Activated naive CD4-positive, alpha-beta T cell (primary cell): ENCODE measurements at places on chromosomes 5 and 9.

DNA sequence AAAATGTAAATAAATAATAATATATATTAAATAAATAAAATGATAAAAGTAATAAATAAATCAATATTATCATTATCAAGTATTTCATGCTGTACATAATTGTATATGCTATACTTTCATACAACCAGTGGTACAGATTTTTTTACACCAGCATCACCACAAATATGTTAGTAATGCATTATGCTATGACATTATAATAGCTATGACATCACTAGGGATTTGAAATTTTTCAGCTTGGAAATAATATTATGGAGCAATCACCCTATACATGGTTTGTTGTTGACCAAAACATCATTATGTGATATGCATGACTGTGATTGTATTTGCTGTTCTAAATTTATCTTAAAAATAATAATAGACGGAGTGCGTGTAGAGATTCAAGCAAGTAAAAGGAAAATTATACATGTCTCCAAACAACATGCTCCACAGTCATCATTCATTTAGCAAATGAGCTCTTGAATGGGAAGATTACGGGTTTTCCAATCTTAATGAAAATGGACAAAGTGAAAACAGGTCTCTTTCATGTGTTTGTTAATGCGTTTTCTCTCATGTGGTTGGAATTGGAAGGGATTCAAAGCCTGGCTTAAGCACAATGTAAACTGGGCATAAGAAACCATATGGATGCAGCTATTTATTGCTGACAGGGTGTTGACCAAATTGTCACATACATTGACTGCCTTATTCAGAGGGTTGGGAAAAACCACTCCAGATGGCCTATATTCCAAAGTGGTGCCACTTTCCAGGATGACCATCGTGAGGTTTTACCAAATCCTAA is 643.0 kb upstream of the RGMB start:
- no peak for DNase-seq

- no peak for DNase-seq
Observed at GRCh38 chr5:57338068-57338867, 144.3 kb downstream of the ACTBL2 start.

GRCh38 chr9:87512311-87512710 is 14.6 kb downstream of the DAPK1 start:
- no peak for DNase-seq

GRCh38 chr5:68239487-68239886 is 23.9 kb downstream of the PIK3R1 start:
- peak; percentile 70 for DNase-seq

DNA sequence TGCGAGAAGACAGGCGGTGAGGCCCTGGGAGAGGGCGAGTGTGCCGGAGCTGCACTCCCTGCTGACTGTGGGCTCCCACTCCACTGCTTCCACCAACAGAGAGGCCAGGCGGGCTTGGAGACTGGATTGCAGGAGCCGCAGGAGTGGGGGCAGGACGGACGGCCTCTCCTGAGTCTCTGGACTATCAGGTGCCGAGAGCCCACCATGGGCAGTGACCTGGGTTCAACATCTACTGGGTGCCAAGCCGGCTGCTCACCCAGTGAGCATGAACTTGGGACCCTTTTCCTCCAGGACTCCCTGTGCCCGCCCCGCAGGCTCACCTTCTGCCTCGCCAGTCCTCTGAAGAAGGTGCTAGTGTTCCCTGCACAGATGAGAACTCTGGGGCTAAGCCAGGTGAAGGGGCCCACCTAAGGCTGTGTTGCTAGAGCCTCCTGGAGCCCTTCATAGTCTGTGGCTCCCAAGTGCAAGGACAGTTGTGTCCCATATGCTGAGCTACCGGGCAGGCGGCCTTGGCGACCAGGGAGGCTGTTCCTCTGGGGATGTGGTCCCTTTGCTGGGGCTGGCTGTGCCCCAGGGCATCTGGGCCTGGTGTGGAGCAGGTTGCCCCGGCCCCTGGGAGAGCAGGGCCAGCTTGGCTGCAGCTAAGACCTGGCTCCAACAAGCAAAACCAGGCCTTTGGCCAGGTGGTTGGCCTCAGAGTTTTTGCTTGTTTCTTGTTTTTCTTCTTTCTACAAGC is 77.7 kb upstream of the PHYKPL start:
- no peak for DNase-seq

DNA sequence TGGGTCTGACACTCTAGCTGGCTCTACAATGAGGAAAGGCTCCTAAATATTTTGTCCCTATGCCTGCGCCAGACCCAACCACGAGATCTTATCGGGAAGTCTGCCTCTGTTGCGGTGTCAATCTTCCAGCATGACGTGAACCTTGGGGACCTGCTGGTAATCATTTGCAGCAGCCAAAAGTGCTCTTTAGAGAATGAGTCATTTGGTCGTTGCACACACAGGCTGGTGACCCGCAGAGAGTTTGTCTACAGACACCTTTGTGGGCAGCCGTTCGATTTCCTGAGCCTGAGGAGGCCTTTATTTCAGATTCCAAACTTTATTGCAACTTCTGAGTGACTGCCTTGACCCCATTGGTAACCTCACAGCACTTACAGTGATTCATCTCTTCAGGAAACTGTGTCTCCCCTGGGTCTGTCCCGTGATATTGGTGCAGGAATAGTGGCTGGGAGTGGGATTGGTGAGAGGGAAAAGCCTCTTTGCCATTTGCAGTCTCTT is 326.1 kb downstream of the NSG2 start:
- no peak for DNase-seq

- no peak for DNase-seq
Observed at GRCh38 chr9:120442308-120442995, 137.5 kb downstream of the CDK5RAP2 start.

- DNase-seq = no peak
Observed at GRCh38 chr5:14405267-14405666, 176.3 kb upstream of the OTULINL start.

DNA sequence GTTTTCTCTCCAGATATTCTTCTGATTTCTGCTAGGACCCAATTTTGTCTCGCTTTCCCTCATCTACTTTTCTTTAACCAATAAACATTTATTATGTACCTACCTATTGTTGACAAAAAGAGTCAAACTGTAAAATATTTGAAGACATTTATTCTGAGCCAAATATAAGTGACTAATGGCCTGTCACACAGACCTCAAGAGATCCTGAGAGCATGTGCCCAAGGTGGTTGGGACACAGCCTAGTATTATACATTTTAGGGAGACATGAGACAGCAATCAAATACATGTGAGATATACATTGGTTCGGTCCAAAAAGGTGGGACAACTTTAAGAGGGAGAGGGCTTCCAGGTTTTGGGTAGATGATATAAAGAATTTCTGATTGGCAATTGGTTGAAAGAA is 191.8 kb downstream of the NXNL2 start:
- DNase-seq = no peak

- DNase-seq = no peak
Observed at GRCh38 chr5:141493500-141494422, 4.9 kb downstream of the PCDHGC5 start.

DNA sequence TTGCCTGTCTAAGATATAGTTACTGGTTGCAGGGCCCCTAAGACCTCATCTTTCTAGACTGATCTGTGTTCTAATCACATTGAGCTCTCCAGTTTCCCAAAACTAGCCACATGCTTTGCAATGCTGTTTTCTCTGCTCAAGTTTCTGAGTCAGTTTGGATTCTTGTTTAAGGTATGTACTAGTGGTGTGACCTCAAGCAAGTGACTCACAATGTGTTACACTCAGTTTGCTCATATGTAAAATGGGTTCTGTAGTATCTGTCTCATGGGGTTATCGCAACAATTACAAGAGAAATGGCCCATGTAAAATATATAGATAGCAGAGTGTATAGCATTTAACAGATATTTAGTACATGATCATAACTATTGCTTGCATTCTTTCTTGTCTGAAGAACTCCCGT is 153.1 kb upstream of the ELL2 start:
- no peak for DNase-seq

DNA sequence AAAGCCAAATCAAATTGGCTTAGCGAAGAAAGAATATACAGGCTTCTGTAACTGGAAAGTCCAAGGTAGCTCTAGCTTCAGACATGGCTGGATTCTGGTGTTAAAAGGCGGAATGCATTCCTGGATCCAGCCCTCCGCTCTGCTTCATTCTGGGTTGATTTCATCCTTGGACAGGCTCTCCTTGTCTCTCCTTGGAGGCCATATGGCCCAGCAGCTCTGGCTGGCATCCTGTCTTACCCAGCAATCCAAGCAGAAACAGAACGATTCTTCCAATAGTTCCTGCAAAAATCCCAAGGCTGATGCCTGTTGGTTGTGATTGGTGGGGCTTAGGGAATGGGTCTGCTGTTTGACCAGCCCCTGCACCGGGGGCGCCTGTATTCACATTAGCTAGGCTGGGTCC is 37.0 kb upstream of the SAP30L start:
- no peak for DNase-seq

- peak; percentile 24 for DNase-seq
Observed at GRCh38 chr5:169637085-169637548, at the start of gene DOCK2. TSS of gene DOCK2 (plus strand) at chr5:169637275. CDS start at chr5:169637327, 52 bp downstream.

- DNase-seq = no peak
Observed at GRCh38 chr5:165161204-165161603, 1655.8 kb downstream of the MAT2B start.

DNA sequence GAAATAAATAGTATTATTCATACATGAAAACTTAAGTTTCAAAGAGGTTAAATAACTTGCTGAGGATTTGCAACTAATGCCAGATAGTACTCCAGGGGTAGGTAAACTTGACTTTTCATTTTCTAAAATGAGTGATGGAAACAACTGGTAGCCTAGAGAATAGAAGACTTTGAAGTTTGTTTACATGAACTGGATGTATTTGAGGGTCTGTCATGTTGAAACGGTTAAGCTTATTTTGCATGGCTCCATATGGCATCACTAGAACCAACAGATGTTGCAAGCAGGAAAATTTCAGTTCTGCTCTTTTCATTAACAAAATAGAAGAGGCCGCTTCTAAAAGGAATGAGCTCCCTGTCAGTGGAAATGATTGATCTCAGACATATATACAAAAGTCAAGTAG is 105.1 kb upstream of the SGCD start:
- no peak for DNase-seq

DNA sequence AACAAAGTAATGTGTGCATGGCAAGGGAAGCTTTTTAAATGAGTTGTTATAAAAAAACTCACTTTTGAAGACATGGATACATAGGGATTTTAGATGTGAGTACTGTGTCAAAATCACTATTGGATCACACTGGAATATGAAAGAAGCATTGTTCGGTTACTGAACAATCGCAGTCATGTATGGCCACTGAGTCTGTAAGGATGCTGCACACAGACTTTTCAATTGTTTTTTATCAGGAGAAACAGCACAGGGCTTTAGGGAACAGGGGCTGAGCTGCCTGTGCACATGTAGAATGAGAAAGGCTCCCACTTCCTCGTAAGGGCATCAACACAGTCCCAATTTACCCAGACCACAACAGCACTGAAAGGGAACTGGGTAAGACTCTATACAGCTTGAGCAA is 1333.9 kb upstream of the DMAC1 start:
- DNase-seq = no peak

DNA sequence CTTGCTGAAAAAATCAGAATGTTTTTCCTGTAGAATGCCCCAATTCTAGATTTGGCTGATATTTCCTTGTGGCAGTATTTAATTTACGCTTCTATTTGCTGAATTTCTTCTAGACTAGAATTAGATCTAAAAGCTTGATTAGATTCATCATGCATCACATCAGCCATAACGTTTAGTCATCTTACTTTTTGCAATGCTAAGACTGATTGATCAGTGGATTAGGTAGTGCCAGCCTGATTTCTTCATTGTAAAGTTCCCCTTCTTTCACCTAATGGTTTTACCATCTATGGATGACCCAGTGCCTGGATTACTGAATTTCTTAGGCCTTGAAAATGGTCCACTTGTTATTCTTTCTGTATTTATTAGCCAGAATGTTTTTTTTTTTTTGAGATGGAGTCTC is 83.9 kb downstream of the PBX3 start:
- DNase-seq = no peak

DNA sequence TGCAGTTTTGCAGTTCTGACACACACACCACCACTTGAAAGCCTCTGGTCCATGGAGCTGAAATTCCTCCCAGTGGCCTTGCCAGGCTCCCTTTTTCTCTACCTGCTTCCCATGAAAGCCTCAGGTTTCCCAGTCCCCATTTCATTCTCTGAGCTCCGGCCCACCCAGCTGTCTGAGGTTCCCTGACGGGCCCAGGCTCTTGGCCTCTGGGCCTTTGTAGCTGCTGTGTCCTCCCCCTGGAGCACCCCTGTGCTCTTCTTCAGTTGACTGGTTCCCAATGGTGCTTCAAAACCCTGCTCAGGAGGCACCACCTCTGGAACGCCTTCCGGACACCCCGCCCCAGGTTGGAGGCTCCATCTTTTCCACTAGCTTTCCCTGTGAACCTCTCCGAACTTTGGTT is 155.9 kb upstream of the SHB start:
- DNase-seq = no peak

- DNase-seq = no peak
Observed at GRCh38 chr5:164741376-164741775, 1236.0 kb downstream of the MAT2B start.
